ENCODE measurements at places on chromosomes 3 and 15.
A peak's percentile ranks its signal among the peaks of the same experiment; 100 is the strongest.

DNA sequence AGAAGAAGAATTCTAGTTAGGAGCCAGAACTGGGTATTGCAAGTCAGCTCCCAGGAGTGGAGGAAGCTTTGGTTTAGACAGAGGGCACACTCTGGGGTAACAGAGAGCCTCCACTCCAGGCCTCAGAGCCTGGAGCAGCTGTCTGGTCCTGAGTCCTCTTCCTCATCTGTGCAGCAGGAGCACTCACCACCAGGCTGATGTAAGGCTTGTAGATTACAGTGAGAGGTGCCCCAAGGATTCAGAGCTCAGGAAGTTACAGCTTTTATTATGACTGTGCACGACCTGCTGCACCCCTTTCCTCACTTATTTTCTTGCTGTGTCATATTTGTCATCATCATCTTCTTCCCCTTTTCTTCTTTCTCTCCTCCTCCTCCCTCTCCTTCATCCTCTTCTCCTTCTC, 210.4 kb downstream of the ATP10A start:
- no peak for DNase-seq

GRCh38 chr3:101925564-101925963, 76.2 kb downstream of the NFKBIZ start:
- DNase-seq, result no peak

DNA sequence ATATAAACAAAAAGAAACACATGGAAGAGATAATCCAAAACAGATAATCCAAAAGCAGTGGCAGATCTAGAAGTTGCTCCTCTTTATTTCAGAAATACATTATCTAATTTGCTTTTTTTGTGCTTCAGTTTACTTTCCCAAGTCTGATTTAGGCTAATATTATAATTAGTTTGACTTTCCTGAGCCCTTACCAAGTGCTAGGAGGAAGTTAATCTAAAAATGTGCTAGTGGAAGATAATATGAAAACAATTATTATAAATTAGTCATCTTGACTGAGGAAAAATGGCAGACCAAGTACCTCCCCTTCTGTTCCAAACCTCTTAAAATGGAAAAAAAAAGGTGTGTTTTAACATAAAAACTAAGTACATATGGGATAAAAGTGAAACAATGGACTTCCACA, 17.5 kb downstream of the SLC9A9 start:
- DNase-seq, result no peak

DNA sequence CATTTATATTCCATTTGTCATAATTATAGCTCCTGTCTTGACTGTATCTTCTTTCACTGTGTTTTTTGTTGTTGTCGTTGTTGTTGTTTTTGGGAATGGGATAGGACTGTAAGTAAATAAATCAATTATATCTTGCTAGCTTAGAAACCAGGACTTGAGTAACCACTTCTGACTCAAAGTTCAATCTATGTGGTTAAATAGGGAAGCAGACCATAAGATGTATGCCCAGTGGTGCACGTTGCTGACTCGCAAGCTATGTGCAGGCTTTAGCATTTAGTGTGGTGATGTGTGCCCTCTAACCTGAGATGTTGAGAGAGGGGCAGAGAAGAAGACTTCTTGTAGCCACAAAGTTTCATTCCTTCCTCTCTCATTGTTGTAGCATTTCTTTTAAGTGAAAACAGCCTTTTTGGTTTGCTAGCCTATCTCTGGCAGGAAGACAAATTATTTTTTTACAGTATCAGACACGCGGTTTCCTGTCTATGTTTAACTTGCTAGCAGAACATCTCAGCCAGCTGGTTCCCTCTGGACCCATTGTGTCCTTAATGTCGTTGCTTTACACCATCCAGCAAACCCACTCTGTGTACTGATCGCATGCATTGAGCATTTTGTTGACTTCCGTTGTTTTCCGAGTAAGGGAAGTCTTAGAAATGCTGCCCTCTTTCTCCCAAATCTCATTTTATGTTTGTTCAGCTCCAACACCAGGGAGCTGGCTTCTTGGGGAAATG, 52.1 kb downstream of the TGFBR2 start:
- no peak for DNase-seq

DNA sequence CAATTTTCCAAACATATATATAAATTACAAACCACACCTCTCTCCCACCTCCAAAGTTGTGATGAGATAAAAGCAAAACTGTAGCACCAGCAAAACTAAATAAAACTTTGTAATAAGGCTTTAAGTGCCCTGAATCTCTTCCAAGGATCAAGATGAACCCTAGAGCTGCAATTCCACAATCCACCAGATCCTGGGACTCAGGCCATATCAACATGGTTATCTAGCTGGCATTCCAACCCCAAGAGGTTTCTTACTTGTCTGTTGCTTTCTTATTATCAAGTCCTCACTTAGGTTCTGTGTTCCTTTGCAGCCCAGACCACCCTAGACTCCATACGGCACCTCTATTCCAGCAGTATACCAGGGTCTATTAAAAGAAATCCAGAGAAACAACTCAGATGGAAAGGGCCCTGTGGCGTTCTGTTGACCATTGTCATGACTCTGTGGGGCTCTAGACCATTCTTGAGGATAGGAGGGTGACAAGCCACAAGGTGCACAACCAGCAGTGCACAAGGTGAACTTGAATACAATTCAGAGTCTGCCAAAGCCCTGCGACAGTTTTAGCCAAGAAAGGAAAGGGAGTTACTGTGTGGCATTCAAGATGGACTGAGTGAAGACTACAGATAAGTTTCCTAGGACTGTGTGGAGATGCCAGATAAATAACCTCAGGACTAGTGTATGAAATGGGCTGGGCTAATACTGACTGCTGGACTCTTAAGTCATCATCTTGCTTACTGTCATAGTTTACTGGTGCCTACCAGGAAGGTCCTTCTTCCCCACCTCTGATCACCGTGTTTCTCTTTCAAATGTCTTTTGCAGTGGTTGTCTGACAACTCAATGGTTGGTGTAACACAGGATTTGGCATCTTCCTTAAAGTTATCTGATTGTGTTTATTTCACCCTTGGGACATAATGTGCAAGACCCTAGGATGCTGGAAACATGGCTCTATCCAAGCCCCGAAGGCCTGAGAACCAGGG, 27.2 kb downstream of the ACKR2 start:
- DNase-seq, result no peak

GRCh38 chr3:182261041-182261440, 532.3 kb upstream of the ATP11B start:
- no peak for DNase-seq

DNA sequence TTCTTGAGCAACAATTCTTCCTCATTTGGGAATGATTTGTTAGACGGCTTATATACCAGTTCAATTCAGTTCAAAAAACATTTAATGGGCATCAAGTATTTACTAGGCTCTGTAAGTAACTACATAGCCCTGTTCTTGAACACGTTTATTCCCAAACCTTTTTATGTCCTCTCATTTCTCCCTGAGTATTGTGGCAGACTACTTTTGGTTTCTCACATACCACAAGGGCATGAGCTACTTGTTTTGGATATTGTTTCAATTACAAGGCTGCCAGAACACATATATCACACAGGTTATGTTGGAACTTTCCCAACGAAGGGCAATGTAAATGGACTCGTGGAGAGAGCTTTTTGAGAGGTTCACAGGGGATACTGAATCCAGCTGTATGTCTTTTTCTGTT, 363.8 kb upstream of the NAALADL2 start:
- no peak for DNase-seq

DNA sequence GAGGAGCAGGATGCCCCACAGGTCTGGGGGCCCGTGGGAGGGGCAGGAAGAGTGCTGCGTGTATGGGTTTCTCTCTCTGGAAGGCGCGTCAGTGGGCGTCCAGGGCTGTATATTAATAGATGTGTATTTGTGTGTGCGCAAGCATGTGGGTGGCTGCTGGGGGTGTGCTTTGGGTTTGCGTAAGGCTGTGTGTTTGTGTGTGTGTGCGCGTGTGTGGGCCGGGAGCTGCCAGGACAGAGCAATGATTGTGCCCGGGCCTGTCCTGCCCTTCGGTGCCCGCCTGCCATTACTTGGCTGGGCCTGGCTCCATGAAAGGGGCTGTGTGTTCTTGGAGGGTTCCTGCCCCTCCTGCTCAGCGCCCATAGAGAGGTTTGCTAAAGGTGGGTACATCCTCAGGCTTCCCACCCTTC, 16.3 kb downstream of the CSPG4 start:
- no peak for DNase-seq

GRCh38 chr3:126438186-126438585, 37.5 kb downstream of the ZXDC start:
- DNase-seq, result no peak

- no peak for DNase-seq
Observed at GRCh38 chr3:41662288-41662687, 299.6 kb downstream of the ULK4 start.

DNA sequence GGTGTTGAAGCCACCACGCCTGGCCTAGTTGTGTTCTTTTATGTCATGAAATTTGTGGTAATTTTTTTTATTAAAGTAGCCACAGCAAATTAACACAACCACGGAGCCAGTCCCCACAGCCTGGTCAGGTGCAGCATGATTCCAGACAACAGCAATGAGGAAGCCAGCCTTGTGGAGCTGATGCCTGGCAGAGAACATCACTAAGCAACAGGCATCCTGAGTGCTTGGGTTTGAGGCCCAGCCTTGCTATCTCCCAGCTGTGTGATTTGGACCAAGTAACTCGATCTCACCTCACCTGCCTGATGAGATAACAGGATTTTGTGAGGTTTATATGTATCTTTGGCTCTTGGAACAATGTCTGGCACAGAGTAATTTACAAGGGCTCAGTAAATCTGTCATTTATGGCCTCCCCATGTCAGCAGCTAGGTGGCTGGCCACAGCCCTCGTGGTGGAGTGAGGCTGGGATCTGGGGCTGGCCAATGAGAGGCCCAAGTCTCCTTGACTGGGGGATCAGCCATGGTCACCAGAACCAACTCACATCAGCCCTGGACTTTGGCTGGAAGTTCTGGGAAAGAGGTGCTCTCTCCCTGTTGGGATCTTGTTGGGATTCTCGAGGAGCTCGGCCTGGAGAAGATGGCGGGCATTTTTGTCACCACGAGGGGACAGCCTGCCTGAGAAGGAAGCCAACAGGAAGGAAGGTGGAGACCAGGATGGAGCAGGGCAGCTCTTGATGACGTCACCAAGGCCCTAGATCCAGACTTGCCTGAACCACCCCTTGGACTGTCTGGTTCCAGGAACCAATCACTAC, 22.8 kb upstream of the FLNB start:
- no peak for DNase-seq

DNA sequence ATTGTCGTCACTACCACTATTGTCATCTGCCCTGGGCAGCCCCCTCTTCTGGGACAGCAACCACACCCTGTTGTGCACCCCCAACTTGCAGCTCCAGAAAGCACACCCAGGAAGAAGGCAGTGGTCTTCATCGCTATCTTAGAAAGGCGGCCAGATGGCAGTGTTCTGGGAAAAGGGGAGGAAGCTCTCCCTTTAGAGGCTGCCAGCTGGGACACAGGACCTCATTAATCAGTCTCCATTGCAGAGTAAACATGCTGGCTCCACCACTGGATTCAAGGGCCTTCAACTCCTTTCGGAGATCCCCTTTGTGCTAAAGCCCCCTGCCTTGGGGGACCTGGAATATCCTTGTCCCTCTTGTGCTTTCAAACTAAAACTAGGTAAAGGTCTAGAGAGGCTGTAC, 199.3 kb upstream of the LINGO1 start:
- no peak for DNase-seq

DNA sequence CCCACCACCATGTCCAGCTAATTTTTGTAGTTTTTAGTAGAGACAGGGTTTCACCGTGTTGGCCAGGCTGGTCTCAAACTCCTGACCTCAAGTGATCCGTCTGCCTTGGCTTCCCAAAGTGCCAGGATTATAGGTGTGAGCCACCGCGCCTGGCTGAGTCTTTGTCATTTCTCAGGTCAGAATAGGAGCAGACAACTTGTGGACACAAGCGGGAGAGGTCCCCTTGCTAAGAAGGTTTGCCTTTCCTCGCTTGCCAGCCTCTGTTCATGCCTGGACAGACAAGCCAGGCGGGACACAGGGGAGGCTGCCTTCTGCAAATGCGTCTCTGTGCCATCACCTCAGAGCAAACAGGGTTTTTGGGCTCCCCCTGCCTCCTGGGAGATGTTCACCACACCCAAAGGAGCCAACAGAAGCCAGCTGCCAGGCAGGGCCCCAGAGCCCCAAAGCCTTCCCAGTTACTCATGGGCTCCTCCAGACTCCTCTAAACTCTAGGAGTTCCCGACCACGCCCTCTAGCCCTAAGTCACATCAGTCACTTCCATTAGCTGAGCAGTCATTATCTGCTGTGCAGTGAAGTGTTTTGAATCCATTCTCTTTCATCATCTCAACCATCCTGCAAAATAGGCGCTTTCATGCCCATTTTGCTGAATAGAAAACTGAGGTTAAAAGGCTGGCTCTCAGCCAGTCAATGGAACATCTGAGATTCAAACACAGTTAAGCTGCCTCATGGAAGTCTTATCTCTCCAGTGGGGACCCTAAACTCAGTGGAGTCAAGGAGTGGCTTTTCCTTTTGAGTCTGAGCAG, 245.0 kb downstream of the UACA start:
- DNase-seq, result no peak

GRCh38 chr3:120147072-120147871, 53.0 kb upstream of the GSK3B start:
- DNase-seq, result peak; percentile 10

DNA sequence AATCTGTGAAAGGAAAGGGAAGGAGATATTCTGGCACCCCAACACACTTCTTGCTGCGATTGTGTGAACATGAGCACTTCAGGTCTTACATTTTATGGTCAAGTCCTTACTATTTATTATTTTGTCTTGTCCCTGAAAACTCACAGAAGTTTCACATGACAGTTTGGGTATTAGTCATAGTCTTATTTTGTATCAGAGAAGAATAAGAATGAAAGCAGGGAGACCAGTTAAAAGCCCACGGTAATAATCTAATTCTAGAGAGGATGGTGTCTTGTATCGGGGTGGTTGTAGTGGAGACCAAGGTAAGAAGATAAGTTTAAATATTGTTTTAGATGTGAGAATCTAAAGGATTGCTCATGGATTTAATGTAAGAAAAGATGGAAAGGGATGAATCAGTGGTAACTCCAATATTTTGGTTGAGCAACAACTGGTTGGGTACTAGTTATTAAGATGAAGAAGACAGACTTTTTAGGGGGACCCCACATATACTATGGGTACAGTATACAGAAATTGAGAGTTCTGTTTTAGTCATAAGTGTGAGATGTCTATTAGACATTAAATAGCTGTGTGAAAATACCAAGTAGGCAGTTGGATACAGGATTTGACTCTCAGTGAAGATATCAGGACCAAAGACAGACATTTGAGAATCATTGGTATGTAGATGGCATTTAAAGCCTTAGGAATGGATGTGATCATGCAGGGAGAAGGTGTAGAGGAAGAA, 227.6 kb downstream of the MFSD1 start:
- DNase-seq, result no peak
